RPMI8226 (cell line): ENCODE measurements at places on chromosomes 4 and X.

DNA sequence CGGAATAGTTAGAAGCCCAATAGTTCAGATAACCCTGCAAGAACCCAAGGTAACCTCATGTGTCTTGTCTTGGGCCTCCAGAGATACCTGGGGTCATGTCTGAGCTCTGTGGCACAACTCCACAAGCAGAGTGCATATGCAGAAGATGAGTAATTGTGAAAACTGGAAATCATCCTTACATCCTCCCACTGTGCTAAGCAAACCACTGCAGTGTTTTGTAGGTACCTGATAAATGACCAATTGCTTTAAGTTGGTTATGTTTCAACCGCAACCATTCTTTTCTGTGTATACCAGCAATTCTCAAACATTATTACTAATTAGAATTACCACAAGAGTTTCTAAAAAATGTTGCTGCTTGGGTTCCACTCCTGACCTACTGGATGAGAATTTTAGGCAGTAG lies 73.2 kb downstream of the CBLL2 start:
- no peak for DNase-seq

- no peak for DNase-seq
Observed at GRCh38 chrX:23504895-23505294, 162.4 kb upstream of the PRDX4 start.

- peak; percentile 72 for DNase-seq
Observed at GRCh38 chr4:1168191-1169101, 3.9 kb downstream of the SPON2 start.

DNA sequence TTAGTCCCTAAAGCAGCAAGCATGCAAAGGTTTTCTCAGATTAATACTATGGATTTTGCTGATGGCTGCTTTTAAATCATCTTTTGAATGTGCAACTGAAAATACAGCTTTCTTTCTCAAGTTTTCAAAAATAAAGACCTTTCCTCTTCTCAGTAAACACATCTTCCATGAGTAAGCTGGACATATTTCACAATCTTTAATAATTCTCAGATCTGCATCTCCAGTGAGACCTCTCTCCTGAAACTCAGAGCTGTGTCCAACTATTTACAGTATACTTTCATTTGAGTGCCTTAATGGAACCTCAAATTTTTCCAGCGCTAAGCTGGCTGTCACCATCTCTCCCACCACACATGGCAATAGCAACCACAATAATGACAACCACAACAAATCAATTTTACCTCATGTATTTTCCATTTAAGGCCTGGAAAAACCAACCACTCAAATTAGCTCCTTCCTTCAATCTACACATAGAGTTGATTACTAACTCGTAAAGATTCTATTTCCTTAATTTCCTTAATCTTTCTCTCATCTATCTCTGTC lies 192.4 kb upstream of the RPL34 start:
- no peak for DNase-seq

- DNase-seq, result no peak
Observed at GRCh38 chrX:133417364-133417763, 2.1 kb upstream of the GPC4 start.

GRCh38 chrX:153307276-153308178 lies 14.0 kb downstream of the PNMA6F start:
- DNase-seq, result no peak

DNA sequence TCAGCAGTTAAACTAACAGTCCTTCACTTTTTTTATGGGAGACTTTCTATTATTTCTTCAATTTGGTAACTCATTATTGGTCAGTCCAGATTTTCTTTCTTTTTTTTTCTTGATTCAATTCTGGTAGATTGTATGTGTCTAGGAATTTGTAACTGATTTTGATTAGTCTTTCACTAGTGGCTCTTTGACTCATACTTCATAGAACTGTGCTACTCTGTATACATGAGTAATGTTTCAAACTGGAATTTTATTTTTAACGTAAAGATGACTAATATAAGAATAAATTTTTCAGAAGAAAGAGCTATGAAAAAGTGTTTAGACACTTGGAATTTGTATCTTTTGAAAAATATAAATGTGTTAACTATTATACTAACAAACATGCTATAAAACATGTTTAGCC lies 813.0 kb downstream of the TRAM1L1 start:
- no peak for DNase-seq

DNA sequence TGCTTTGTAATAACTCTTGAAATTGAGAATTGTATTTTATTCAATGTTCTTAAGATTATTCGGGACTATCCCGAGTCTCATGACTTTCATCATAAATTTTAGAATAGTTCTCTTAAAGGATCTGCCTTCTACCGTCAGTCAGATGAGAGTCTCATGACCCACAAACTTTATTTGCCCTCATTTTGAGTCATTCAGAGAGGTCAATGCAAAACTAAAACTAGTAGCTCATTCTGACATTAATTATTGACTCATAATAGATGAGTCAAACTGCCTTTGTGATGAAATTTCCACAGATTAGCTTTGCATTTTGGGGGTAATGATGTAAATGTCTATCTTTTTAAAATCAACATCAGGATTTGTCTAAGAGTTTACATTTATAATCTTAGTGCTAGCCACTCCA lies 1527.3 kb downstream of the TECRL start:
- DNase-seq, result no peak

DNA sequence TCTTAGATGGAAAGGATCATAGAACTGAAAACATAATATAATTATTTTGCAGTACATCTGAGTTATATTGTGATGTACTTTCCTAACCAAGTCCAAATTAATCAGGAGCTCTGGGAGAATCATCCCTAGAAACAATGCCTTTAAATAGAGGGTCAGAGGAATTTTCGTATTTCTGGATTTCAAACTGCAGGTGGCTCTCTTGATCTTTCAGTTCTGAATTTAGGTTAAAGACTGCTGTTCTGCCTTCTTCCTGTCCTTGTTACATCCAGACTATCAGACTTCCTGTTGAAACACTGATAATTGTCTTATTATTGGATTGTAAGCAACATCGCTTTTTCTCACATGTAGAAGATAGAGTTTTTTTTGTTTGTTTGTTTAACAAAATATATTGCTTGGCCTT lies 142.7 kb downstream of the RPA4 start:
- DNase-seq, result no peak

- DNase-seq, result no peak
Observed at GRCh38 chr4:143384381-143384994, 47.8 kb downstream of the GAB1 start.

- no peak for DNase-seq
Observed at GRCh38 chr4:33171873-33172525, 2451.8 kb downstream of the PCDH7 start.

DNA sequence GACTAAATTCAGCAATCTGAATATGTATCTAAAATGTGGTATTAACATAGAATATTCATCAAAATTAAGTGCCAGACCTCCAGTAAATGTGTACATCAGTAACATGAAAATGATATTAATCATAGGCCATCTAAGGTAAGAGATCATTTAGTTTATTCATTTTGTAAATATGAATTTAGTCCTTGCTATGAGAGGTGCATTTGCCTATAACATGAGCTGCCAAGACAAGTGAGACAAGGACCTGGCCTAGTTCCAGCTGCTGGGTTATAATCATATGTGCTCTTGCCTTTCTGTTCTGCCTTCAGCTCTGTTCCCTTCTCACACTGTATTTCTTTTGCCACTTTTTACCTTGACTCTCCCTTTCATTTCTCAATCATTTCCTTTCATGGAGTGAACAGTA lies 160.0 kb downstream of the STIM2 start:
- no peak for DNase-seq

DNA sequence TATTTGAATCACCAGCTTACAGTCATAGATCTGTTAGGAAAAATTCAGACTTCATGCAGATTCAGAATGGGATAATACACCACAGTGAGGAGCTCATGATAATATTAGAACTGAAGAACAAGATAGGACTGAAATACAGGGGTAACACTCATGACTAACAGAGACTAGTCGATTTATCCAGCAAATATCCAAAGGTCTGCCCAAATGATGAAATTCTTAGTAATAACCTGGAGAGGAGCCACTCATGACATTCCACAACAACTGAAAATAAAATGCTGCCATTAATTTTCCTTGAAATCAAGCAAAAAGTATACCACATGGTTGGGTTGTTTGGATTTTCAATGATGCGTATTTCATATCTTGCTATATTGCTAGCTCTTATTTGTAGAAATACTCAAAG lies 903.7 kb upstream of the ADGRL3 start:
- DNase-seq, result no peak

DNA sequence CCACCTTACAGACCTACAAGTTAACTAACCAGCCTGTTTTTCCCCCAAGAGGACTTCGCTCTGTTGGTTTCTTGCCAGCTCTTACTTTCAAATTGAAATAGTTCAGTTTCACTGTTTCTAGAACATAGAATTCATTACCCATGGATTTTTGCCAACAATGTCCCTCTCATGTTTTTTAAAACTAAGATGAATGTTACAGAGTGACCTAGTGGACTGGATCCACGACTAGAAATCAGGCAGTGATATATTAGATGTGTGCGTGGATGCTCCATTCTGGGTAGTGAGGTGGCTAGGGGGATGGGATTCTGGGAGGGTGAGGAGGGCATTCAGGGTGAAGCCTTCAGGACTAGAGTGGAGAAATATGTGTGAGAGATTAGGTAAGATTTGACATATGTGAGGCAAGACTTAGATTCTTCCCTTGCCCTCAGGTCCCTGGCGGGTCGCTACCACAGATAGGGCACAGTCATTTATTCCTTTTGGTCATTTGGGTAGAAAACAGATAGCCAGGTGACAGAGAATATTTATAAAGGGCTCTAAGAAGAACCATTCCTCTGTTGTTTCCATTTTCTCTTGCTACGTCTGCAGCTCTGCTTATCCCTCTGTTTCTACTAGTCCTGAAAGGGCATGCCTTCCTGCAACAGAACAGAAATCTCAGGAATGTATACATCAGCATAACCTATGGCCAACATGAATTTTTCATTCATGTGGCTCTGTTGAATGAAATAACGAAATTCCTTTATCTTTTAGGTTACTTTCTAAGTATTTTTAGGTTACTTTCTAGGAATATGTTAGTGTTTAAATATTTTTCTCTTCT lies 15.4 kb upstream of the JADE1 start:
- DNase-seq, result peak; percentile 62

DNA sequence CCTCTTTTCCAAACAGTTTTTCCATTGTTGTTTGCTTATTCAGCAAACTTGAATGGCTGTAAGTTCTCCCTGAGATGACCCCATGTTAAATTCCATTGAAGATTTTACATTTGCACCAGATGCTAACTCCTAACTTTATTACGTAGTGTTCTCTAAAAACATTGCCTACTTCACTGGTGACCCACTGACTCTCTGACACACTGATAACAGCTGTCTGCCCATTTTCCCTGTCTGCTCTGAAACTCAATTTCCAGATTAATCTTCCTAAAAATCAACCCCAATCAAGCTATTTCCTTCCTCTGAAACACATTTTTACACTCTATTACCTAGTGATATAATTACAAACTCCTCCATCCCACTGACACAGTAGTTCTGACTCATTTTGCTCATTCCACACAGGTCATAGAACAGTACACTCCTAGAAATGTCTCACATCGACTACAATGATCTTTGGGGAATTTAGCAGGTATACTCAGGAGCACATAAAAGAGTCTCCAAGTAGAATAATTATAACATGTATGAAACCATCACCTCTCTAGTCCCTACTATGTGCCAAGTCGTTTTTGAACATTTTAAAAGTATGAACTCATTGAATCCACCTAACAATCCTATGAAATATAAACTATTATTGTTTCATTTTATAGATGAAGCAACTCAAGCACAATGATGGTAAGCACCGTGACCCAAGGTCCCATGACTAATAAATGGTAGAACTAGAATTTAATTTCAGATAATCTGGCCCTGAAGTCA lies 210.9 kb downstream of the SLIT2 start:
- DNase-seq, result no peak

DNA sequence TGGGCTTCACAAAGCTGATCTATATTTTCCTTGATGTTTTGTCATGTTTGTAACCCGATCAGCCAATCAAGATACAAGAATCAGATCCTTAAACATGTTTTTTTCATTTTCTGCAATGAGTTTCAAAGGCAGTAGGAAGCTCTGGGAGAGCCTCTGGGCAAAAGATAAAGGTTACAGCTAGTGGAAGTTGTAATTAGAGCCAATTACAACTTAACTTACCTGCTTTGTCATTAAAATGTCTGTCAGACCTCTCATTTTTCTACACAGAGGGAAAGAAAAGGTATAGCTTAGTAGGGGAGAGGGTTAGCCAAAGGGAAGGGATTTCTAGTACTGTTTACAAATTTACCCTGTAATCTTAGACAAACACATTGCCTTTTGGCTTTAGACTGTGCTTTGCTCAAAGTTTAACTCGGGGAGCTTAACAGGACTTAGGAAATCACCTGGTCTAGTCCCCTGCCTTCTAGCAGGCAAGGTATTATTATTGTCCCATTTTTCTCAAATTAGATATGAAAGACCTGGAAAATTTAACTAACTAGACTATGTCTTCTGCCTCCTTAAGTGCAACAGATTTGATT lies 55.8 kb downstream of the FGF16 start:
- DNase-seq, result no peak

DNA sequence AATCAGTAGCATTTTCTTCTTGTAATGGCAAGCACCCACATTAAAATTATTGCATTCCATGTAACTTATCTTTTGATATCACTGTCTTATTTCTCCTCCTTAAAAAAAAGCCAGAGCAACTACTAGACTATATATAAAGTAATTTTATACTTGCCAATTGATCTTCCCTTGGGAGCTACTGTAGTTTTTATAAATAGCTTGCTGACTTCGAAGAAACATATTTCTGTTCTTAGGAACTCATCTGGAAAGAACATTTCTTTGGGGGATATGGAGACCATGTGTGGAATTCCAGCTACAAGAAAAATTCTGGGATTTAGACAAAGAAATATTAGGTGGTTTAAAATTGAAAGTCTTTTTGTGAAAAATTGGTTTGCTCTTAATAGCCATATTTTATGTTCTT lies 94.9 kb downstream of the BMPR1B start:
- DNase-seq, result no peak
